ENCODE measurements at places on chromosomes 3 and 15.

- no peak for DNase-seq
Measured at GRCh38 chr15:32818758-32819447, 101.1 kb downstream of the GREM1 start.

DNA sequence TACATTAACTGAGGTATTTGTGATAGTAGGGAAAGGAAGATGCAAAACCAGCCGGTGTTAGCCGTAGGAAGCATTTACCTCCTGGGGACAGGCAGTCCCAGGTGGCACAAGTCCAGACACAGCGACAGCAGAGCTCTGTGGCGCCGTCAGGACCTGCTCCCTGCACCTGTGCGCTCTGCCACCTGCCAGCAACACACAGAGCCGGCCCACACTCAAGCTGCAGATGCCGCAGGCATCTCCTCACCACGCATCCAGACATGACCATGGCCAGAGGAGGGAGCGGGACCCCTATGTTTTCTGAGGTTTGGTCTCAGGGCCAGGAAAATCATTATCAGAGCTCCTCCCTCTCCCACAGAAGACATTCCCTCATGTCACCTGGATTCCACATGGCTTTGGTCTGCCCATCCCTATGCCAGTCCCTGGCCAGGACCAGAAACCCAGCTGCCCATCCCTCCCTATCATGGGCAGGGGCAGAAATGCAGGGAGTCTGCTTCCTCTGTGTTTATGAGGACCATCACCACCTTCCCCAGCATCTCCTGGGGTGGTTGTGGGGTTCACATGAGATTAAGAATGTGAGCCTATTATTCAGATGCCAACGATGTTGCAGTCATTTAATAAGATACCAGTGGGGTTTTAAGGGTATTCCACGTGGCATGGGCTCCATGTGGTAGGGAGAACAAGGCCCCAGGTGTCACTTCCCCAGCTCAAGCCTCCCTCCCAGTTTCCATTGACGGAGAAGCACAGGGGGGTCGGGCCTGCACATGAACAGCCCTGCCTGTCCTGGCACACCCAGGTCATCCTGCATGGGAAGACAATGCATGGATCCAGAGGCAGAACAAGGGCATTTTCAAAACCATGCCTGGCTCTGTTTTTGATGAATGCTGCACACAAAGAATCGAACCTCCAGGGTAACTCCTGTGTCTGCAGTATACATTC is 251.1 kb downstream of the OCA2 start:
- DNase-seq: no peak

GRCh38 chr3:110066206-110066605 is 728.9 kb upstream of the DPPA4 start:
- DNase-seq: no peak

- no peak for DNase-seq
Measured at GRCh38 chr3:128745742-128746141, 19.8 kb downstream of the RAB7A start.

DNA sequence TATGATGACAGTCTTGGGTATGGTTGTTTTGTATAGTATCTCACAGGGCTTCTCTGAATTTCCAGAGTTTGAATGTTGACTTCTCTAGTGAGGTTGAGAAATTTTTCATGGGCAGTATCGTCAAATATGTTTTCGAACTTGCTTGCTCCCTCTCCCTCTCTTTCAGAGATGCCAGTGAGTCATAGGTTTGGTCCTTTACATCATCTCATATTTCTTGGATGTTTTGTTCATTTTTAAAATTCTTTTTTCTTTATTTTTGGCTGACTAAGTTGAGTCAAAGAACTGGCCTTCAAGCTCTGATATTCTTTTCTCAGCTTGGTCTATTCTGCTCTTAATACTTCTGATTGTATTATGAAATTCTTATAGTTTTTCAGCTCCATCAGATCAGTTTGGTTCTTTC is 282.3 kb upstream of the NECTIN3 start:
- no peak for DNase-seq

DNA sequence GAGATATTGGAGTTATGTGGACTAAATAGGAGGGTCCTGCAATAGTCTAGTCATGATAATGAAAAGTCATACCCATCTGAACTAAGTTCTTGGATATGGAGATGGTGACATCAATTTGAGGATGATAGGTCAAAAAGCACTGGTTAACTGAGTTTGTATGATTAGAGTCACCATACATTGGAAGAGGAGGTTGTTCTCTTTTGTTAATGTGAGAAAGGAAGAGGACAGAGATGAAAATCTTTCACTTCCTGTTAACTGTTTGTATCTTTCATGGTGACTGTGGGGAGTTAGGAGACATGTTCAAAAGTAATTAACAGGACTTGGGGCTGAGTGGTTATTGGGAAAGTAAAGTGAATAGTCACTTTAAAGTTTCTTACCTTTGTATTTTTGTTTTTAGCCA is 11.1 kb downstream of the TMEM62 start:
- DNase-seq: no peak

GRCh38 chr15:59180945-59181600 is 25.6 kb upstream of the LDHAL6B start:
- DNase-seq: no peak
